ENCODE measurements at places on chromosomes 4 and X.
A peak's percentile ranks its signal among the peaks of the same experiment; 100 is the strongest.

DNA sequence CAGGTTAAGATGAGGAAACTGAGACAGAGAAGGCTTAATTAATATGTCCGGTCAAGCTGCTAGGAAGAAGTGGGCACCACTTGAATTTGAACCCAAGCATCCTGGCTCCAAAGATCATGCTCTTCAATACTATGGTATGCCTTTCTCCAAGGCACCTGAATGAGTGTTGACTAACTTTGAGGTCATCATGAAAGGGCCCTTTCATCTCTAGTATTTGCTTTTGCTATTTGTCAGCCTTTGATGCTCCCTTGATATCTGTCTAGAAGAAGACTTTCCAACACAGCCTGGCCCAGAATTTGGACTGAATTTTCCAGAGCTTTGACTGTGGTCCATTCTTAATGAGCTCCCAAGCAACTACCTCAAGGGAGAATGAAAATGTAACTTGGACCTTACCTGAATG is 179.1 kb upstream of the DKK2 start:
- no peak for DNase-seq

GRCh38 chrX:84362184-84362838 is 139.9 kb downstream of the HDX start:
- no peak for DNase-seq

GRCh38 chrX:45400027-45400779 is 199.5 kb upstream of the DIPK2B start:
- no peak for DNase-seq

- DNase-seq = no peak
Observed at GRCh38 chr4:105895583-105896460, 551 bp downstream of the NPNT start.

DNA sequence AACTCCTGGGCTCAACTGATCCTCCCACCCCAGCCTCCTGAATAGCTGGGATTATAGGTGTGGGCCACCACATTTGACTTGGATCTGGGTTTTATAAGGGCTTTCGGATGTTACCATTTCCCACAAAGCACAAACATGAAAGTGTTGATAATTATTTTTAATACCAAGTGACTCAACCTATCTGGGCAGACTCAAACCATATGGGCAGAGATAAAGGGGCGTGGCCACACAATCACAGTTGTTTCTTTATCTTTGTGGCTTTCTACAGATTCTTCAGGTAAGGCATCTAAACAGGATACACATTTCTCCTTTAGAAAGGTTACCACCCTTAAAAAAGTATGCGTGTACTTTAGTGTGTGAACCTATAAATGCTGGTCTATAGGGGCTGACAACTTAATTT is 122.5 kb downstream of the ZNF827 start:
- no peak for DNase-seq

GRCh38 chrX:115047715-115048114 is 30.3 kb upstream of the IL13RA2 start:
- DNase-seq = no peak

DNA sequence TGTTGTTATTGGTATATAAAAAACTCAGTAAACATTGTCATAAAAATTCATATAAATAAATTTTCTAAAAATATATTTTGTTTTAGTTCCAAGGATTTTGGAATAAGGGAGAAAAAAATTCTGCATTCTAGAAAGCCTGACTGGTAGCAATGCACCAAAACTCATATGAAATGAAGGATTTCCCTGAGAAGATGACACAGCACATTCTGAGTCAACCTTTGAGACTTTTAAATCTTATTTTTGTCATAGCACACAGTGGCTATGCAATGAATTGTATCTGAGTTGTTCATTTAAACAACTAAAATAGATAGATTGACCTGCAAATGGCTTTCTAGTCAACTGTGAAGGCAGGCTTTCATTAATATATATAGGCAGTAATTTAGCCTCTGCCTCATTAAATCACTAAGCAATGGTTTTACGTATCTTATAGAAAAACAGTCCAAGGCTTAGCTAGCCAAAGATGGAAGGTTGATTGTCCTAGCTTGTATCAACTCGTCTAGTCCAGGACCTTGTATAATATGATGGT is 239.1 kb upstream of the NEIL3 start:
- no peak for DNase-seq

GRCh38 chr4:101667348-101667747 is 123.2 kb upstream of the BANK1 start:
- no peak for DNase-seq

DNA sequence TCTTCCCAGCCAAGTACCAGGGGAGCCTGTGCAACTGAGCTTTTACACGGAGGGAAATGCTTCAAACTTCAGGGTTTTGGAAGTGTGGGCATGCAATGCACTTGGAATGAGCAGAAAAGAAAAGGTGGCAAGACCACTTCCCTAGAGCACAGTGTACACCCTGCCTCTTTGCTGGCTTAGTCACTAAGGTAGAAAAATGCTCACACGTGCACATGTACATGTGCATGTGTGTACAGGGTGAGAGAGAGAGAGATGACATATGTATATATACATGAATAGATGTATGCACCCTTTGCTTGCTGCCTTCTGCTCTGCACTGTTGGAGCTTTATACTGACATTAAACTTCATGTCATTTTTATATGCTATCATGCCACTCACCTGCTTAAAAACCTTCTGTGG is 7.9 kb upstream of the KLF3 start:
- DNase-seq = no peak

GRCh38 chr4:100986360-100986868 is 360.9 kb downstream of the PPP3CA start:
- DNase-seq = no peak

DNA sequence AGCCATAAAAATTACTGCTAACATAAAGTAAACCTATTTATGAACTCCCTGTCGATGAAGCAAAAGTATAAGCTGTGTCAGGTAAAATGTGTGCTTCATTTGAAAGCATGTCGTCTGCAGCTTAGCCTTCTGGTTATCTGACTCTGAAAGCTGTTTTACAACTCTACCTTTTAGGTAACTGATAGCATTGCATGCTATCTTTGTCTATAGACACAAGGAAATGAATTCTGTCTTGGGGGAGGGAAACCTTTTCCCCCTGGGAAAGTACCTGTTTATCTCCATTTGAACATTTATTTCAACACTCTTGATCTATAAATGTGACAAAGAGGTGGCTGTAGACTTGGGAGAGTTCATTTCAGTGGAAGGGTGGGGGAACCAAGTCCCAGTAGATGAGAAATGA is 51.4 kb downstream of the RAB40A start:
- DNase-seq = no peak

DNA sequence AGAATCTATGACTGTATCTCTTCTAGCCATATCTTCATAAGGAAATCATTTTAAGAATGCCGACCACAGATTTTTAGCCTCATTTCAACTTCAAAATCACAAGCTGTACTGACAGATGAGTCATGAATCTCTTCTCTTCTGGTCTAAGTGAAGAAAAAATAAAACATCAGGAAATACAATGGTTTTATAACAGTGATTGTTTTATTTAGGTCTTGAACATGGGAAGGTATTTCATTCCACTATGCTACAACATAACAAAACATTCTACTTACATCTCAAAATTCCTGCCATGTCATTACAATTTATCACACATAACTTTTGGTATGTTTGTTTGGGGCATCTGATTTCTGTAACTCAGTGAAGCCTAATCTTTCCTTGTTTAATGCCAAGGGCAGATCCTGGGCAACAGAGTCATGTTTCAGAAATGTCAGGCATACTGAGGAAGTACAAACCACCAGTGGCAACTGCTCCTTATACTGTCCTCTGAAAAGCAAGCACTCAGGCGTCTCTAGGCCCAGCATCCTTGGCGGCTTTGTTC is 325.0 kb downstream of the PDHA2 start:
- no peak for DNase-seq

DNA sequence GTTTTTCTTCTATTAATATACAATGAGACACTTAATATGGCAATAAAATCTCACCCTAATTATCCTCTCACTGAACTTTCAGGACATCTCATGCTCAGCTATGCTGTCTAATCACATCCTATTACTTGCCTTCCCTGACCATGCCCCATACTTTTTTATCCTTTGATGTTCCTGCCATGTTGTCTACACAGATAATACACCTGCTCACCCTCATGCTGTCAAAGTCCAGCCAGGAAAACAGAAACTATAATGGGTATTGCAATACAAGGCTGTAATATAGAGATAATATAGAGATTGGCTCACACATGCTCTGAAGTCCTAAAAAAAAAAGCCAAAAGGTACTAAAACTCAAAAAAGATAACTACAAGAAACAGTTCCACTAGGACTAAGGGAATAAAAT is 305.4 kb downstream of the PRDM5 start:
- no peak for DNase-seq

GRCh38 chrX:144709841-144710240 is 537.5 kb upstream of the SPANXN1 start:
- DNase-seq = no peak

- DNase-seq = no peak
Observed at GRCh38 chr4:108157655-108158054, 11.1 kb downstream of the LEF1 start.

DNA sequence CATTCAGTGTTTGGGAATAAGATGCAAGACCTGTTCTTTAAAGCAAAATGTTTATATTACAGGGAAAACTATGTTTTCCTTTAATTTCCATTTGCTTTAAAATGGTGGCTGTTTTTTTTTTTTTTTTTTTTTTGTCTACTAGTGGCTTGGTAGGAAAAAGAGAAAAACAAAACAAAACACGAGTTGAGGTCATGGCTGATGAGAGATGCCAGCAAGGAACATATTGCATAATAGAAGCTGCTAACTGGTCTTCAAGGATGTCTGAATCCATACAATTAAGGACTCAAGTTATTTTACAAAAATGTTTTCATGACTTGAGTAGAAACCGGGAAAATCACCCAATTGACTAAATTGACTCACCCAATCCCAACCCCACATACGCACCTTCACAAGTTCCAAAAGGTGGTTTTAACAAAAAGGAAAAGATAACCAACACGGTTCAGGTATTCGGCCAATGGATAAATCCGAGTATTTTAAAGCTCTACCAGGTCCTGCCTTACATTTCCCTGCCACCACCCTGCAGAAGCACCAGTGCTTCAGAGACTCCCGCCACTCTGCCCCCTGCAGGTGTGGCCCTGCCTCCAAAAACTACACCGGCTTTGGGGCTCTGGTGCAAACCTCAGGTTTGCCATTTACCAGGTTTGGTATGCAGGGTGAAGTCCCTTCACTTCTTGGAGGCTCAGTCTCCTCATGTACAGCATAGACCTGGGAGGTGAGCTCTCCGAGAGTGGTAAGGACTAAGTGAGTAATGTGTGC is 27.1 kb downstream of the PIR start:
- DNase-seq = no peak

DNA sequence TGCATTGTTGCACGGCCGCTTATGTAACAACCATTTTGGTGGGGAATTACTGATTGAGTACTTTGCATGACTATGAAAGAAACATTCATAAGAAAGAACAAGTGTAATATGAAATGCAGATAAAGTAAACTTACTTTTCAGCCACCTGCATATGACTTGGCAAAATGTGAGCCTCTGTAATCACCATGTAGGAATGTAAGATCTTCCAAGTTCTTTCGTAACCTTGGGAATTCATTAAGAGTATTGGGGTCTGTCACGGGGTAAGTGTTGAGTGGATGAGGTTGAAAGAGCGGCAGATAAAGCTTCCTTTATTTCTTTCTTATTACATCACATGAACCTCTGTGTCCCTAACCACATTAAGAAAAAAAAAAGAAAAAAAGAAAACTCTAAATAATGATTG is 348.5 kb upstream of the NR3C2 start:
- no peak for DNase-seq

GRCh38 chr4:174398728-174399127 is 115.0 kb downstream of the CEP44 start:
- no peak for DNase-seq

DNA sequence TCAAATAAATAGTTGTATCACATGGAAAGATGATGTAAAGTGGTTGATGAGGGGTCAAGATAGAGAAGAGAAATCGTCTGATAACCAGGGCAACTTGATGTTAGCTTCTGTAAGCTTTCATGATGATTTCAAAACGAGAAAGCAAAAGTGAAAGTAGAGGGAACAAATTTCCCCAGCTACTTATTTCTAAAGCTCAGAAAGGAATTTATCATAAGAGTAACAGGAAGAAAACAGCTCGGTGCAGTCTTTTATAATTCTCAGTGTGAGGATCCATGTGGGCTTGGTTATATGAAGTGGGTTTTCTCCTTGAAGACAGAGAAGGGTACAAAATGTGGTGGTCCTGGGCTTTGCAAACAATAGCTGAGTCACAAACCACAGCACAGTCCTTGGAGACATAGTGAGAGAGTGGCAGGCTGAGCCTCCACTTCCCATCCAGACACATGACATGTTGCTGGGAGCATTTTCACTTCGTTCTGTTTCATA is 32.1 kb upstream of the GLRA2 start:
- peak; percentile 1 for DNase-seq

DNA sequence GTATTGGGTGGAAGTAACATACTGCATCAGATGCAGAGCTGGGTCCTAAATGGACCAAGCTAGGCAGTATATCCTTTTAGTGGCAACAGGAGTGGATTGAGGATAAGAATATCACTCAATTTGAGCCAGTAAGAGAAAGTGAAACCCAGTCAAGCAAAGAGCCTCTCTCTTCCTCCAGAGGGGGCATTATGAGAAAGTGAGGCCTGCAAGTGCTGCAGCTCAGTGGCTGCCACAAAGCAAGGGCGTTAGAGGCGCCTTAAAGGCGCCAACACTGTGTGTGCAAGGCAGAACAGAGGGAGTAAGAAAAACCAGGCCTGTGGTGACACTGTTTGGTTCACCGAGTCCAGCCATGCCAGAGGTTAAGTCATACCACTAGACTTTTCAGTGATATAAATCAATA is 17.5 kb downstream of the STX18 start:
- DNase-seq = peak; percentile 37

- DNase-seq = no peak
Observed at GRCh38 chr4:101259876-101260275, 87.5 kb downstream of the PPP3CA start.

DNA sequence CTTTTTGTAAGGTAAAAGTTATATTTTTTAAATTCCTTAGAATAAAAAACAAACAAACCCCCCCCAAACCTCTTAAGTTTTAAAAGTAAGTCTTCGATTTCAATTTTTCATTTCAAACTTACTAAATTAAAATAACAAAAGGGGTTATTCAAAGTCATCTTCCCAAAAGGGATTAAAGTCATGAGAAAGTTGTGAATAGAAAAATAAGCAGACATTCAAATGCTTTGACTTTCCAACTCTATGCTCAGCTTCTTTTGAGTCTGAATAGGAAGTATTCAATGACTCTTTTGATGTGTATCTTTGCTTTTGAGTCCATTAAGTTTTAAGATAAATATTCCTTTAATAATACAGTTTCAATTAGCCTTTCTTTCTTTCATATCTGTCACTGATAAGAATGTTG is 138.3 kb downstream of the GRIA2 start:
- DNase-seq = no peak

- no peak for DNase-seq
Observed at GRCh38 chr4:94285666-94286065, 57.0 kb downstream of the HPGDS start.
